ENCODE measurements at places on chromosomes 11 and 22. TPM values are rescaled to one million over a fixed set of nuclear protein-coding genes. Genes with fewer than 3 reads are reported as not detected.

The CECR2 gene
- total RNA-seq, result under 0.01 TPM

The GUCY1A2 gene
- under 0.01 TPM for total RNA-seq

The SYTL2 gene
- 0.25 TPM for total RNA-seq

The PNPLA5 gene
- total RNA-seq, result not detected

The TMPRSS5 gene
- total RNA-seq, result 0.13 TPM

The TM7SF2 gene
- total RNA-seq, result 14.8 TPM

The CADM1 gene
- 0.77 TPM for total RNA-seq

The SVIP gene
- 10.8 TPM for total RNA-seq
